D721Med (cell line): ENCODE measurements at places on chromosomes 7 and 10.

GRCh38 chr7:131238347-131238931 is 89.2 kb upstream of the MKLN1 start:
- DNase-seq = no peak

- no peak for DNase-seq
Observed at GRCh38 chr7:140829720-140830119, 95.0 kb downstream of the BRAF start.

GRCh38 chr7:69656077-69656476 is 57.8 kb downstream of the AUTS2 start:
- no peak for DNase-seq

DNA sequence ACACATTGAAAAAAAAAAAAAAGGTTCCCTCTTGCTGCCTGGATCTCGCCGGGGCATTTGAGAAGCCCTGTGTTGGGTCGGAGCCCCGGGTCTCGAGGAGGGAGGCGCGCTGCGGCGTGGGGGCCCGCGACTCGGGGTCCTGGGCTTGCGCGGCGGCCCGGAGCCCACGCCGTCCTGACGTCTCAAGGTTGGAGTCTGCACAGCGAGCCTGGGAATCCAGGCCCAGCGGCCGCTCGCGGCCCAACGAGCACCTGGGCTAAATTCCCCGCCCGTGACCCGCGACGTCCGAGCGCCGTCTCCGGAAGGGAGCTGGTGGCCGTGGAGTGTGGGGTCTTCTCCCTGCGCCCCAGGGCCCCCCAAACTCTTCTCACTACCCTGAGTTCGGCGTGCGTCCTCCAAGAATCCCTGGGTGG is 1.4 kb upstream of the CTBP2 start:
- DNase-seq = no peak

GRCh38 chr7:29478687-29479240 is 84.9 kb upstream of the PRR15 start:
- no peak for DNase-seq

- no peak for DNase-seq
Observed at GRCh38 chr10:100807241-100807951, 62.0 kb downstream of the PAX2 start.

GRCh38 chr10:116470768-116471415 is 43.2 kb downstream of the PNLIPRP3 start:
- no peak for DNase-seq

GRCh38 chr10:119734396-119735332 is 8.8 kb downstream of the INPP5F start:
- no peak for DNase-seq

DNA sequence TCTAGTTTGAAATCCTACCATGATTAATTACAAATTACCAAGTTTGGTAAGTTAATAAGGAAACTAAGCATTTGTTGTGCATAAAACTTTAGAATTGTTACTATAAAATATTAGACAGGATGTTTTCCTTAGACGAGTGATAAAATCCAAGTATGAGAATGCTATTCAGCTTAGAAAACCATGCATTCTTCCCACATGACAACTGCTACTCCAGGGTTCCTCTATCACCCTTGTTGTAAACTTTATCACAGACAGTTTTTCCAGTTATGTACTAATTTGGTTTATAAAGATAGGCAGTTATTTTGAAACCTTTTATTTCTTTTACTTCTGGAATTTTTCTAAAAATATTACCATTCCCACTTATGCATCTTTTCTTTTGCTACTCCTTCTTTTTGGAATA is 52.0 kb downstream of the SIRT1 start:
- no peak for DNase-seq

DNA sequence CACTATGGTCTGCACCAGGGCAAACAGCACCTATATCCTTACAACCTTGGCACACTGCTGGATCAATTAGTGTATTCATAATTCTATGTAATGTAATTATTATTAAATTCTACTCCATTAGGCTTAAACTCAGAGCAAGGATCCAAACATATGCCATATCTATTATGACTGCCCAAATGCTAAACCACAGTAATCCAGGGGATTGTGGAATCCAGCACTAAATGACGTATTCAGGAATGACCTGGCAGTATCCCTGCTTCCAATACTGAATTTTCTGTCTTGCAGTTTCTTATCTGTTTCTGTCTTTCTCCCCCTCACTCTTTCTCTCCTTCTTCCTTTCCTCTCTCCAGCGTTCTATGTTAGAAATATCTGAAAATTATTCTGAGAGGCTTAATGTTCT is 16.5 kb upstream of the UBE2D1 start:
- DNase-seq = no peak

- DNase-seq = no peak
Observed at GRCh38 chr7:92647652-92648051, 57.5 kb upstream of the FAM133B start.

GRCh38 chr10:88582411-88582805 is 710 bp downstream of the RNLS start:
- no peak for DNase-seq

GRCh38 chr7:7577888-7578287 is 11.2 kb downstream of the MIOS start:
- DNase-seq = no peak

GRCh38 chr10:118259288-118259906 is 82.7 kb downstream of the FAM204A start:
- DNase-seq = no peak
